ENCODE measurements at places on chromosomes 12 and 14.

DNA sequence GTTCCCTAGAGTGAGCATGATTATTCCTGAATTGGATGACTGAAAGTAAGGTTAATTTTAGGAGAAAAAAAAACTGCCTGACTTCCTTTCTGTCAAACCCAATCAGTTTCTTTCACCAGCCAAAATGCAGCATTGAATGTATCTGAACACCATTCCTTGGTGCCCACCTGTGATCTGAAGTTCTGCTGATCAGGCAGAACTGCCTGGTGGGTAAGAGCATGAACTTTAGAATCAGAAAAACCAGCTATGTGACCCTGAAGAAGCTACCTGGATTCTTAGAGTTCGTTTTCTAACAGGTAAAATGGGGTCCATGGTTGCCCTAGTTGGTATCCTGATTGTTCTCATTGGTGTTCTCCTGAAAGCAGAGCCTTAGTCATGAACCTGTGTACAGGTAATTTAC lies 506.9 kb downstream of the MED13L start:
- no peak for DNase-seq

- DNase-seq, result no peak
Observed at GRCh38 chr12:32052212-32052713, 54.4 kb upstream of the BICD1 start.

DNA sequence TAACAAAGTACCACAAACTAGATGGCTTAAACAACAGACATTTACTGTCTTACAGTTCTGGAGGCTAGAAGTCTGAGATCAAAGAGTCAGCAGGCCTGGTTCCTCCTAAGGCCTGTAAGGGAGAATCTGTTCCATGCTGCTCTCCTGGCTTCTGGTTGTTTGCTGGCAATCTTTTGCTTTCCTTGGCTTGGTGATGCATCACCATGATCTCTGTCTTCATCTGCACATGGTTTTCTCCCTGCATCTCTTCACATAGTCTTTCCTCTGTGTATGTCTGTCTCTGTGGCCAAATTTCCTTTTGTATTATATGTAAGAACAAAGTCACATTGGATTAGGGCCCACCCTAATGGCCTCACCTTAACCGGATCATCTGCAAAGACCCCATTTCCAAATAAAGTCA lies 168.5 kb downstream of the CAPZA3 start:
- DNase-seq, result no peak

DNA sequence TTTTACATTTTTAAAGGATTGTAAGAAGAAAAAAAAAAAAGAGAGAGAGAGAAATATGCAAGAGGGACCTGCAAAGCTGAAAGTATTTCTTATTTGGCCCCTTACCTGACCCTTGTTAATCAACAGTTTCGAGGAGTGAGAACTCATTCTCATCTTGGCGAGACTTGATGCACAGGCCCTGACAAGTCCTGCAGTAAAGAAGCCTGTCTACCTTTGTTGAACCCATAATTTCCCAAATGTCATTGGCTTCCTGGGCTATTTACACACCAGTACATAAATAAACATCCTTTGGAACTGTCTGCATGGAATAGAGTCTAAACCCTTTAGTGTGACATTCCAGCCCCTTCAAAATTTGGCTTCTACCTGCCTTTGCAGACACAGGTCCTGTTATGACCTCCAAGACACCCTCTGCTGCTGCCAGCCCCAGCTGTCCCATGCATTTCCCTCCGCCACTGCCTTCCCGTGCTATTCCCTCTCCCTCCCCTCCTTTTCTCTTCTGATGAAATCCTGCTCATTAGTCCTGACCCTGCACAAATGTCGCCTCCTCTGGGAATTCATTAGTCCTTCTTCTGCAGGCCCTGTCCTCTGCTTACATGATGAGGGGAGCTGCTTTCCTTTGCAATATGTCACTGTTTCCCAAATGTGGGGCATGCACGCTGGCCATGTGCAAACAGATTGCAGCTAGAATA lies 35.1 kb downstream of the MYL2 start:
- DNase-seq, result no peak

GRCh38 chr12:29781188-29781587 lies 2.6 kb downstream of the TMTC1 start:
- no peak for DNase-seq

GRCh38 chr14:66401449-66402095 lies 84.6 kb upstream of the CCDC196 start:
- DNase-seq, result no peak

- DNase-seq, result no peak
Observed at GRCh38 chr12:57235017-57235727, 5.7 kb downstream of the SHMT2 start.

DNA sequence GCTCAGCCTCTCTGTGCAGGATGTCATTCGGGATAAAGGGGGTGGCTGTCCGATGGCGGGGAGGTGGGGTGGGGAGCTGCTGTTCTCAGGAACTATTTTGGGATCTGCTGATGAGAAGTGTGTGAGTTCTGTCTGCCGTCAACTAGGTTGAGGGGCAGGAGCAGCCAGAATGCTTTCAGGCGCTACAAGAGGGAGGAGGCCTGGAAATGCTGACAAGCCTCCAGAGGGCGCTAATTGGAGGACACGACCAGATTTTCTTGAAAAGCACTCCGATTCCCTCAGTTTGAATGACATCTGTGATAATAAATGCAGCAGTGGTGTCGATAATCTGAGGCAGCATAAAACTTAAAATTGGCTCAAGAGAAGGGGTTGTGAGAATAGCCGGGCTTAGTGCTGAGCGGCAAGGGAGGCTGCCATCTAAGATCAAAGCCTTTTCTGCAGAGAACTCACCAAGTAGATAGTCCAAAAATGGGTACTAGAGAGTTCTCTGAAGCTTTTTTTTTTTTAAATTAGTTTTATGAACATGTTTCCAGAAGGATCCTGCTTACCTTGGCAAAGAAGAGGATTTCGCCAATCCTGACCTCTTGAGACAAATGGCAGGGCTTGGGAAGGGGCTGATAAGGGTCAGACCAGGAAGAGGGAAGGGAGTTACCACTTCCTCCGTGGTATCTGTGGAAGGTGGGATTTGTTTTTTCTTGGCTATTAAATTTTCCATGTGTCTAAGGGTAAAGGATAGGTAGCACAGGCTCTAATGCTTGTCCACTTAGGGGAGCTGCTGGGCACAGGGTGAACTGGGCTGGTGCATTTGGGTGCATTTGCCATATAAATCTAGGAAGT lies 94.4 kb downstream of the CRACR2A start:
- DNase-seq, result peak; percentile 8

- no peak for DNase-seq
Observed at GRCh38 chr14:59354666-59355065, 110.5 kb downstream of the GPR135 start.

DNA sequence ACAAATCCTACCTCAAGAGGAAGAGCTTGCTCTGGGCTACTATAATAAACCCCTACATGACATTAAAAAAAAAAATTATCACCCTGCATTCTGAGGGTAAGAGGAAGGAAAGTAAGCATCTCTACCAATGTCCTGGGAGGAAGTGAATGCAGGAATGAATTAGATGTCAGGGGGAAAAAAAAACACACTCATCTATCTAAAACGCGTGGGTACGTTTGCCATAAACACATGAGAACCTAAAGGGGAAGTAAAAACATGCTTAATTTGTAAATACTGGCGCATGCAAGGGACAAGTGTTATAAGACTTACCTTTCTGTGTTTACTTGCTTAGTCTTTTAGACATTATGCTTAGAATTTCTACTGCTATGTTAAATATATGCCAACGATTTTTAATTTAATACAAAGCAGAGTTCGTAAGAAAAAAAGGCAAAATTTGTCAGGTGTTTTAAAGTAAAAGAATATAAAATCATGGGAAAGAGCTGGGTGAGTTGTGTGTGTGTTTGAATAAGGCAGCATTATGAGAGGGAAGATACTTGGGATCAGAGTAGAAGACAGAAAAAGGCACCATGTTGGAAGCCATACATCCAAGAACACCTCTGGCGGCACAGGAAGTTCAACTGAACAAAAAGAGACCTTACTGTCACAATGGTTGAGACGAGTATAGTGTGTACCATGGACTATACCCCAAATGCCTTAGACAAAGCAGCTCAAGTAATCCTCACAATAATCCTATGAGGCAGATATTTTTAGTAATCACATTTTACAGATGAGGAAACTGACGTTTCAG lies 1.5 kb downstream of the TMED8 start:
- DNase-seq, result no peak

DNA sequence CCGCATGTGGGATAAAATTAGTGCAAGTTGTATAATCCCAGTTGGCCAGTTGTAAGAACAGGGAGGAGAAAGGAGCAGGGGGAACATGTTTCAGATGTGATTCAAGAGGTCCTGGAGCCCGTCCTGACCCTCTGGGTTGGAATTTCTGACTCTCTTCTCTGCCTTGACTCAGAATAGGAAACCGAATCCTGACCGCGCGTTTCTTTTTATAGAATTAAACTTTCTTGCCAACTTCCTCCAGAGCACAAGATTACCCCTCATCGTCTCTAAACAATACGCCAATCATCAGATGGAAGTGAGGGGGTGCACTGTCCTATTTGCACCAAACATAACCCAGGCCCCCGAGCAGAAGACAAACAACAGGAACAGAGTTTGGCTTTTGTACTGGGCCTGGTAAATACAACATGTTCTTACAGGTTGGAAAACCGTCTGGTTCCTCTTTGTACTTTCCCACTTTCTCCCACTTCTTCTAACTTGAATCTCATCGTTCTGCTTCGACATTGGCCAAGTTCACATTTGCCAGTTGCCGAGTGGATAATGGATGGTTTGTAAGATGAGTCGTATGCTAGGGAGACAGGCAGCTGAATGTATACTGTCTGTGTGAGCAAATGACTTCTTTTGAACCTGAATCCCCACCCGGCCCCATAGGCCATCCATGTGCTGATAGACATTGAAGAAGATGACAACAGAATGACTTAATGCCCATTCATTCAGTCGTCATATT lies 42.6 kb upstream of the MED13L start:
- DNase-seq, result no peak

GRCh38 chr14:75259510-75259855 lies 19.1 kb upstream of the FOS start:
- DNase-seq, result no peak

GRCh38 chr12:117045160-117046010 lies 53.8 kb downstream of the TESC start:
- no peak for DNase-seq

- no peak for DNase-seq
Observed at GRCh38 chr12:114579389-114579788, 104.6 kb downstream of the TBX3 start.

- no peak for DNase-seq
Observed at GRCh38 chr12:131867891-131868675, 26.3 kb upstream of the ULK1 start.

- DNase-seq, result no peak
Observed at GRCh38 chr12:6288235-6288634, 22.2 kb upstream of the PLEKHG6 start.

DNA sequence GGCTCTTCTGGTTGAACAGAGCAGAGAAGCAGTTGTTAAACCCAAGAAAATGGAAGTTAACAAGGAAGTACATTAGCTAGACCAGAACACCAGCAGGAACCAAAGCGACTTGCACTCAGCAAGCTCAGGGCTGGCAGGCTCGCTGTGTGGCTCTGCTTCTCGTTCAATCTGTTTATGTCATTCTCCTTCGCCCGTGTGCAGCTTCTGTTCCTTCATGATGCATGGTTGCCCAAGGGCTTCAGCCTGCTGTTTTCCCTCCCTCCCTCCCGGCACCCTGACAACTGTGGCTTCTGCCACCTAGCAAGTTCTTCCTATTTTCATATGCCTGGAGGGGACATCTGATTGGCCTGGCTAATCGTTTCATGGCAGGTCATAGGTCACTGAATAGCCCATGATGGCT lies 25.3 kb downstream of the PIGH start:
- no peak for DNase-seq

- no peak for DNase-seq
Observed at GRCh38 chr14:32719601-32720000, 219.1 kb upstream of the NPAS3 start.

- DNase-seq, result no peak
Observed at GRCh38 chr12:79512068-79512467, 178.7 kb downstream of the PAWR start.

- no peak for DNase-seq
Observed at GRCh38 chr14:61033855-61034254, 52.8 kb downstream of the SLC38A6 start.

GRCh38 chr14:104303705-104304425 lies 165.5 kb downstream of the KIF26A start:
- no peak for DNase-seq

DNA sequence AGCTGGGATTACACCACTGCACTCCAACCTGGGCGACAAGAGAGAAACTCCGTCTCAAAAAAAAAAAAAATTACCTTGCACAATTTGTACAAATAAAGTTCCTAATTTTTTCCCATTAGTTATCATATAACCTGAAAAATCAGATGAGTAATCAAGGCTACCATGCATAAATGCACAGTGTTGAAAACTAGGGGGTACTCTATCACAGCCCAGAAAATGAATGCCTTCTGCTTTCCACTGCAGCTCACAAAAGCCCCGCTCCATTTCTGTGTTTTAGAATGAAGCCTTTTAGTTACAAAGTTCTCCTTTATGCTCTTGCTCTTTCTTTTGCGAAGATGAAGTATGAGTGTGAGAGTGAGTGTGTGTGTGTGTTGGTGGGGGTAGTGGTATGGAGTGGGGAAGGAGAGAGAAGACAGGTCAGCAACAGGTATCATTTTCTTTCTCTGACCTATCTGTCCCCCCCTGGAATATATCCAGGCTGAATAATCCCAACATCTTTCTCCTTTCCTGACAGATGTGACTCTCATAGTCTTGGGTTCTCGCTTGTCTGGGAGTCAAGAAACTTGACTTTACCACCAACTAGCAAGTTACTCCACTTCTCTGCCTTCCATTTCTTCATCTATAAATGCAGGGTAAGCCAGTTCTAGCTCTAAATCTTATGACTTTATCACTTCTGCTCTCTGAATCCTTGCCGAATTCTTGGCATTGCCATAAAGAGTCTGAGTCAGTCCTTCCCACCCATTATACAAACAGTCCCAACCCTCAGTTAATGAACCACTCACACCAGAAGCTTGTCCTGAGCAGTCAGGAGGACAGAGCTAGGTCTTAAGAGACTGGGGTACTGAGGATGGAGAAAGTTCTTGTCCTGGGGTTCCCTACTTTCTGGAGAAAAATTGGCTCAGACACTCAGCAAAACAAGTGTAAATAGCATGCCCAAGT lies 16.1 kb downstream of the BIN2 start:
- DNase-seq, result no peak

GRCh38 chr12:101939856-101940265 lies 62.5 kb downstream of the DRAM1 start:
- peak; percentile 16 for DNase-seq

DNA sequence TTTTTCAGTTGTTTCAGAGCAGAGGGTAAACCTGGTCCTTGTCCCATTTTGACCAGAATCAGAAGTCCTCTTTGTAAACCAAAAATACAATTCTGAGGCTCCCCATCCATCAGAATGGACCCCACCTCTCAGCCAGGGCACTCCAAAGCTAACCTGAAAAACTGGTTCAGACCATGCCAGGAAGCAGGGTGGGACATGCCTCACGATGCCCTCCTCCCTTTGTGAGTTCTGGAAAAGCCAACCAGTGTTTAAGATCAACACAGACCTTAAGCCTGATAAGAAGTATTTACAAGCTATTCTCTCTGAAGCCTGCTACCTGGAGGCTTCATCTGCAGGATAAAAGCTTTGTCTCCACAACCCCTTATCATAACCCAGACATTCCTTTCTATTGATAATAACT lies 35.4 kb downstream of the TNFAIP2 start:
- no peak for DNase-seq

Measured in stimulated activated CD4-positive, alpha-beta T cell treated with anti-CD3 and anti-CD28 coated beads, Interleukin-1b, Interleukin-23, amount 100 ng/mL, for 24 hours (primary cell).